ENCODE measurements at places on chromosomes 16 and 17. TPM values are rescaled to one million over a fixed set of nuclear protein-coding genes. Genes with fewer than 3 reads are reported as not detected.

DNA sequence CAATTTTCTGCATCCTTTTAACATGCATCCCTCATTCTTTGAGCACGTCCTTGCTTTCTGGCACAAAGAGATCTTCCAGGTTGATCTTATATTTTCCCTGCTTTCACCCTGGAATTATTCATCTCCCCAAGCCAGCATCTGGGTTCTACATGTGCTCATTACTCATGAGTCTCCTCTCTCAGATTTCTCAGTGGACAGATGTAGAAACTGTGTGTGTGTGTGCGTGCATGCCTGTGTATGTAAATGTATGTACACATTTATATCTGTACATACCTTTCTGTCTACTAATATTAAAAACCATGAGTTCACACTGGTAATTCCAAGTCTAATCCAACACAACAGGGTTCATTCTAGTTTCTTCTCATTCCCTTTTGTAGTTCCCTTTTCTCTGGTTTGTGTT lies 41.9 kb upstream of the NSRP1 start:
- DNase-seq = no peak

DNA sequence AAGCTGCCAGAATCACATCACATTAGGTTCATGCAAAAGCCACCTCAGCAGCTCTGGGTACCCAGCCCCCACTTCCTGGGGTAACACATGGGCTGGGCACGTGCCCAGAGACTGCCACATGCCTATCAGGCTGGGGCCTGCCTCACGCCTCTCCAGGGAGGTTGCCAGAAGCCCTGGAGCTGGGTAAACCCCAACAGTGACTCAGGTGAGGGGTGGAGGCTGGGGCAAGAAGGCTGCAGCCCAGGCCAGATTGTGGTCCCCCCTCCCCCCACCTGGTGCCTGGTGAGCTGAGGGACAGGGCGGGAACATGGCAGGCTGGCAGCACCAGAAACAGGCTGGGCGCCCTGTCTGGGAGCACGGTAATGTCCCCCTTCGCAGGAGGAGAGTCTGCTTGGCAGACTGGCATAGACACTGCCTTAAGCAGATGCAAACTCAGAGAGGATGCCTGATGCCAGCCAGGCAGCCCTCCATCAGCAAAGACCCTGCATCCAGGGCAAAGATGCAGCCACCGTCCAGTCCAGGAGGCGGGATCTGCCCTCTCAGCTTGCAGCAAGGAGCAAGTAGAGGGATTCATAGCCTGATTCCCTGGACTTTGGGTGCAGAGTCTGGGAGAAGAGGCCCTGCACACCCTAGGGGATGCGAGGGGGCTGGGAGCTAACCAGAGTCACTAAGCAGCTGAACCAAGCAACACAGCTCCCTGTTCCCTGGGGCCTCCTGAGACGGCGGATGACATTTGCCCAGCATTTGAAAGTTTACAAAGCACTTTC lies 28.8 kb downstream of the NGFR start:
- peak; percentile 40 for DNase-seq

GRCh38 chr17:64038331-64039105 lies 18.1 kb upstream of the ICAM2 start:
- DNase-seq = no peak

DNA sequence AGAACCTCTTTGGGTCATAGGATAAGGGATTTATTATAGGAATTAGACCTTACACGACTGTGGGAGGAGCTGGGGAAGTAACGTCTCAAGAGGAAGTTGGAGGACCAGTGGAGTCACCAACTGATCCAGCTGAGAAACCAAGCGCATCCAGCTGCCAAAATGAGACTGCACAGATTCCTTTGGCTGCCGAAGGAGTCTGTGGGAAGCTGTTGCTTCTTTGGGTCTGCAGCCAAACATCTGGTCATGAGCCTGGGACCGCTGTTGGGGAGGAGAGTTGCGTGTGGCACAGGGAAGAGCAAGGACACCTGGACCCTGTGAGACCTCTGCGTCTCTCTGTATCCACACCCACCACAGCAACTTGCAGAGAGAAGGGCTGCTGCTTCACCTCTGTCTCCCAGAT lies 2.4 kb upstream of the NACA2 start:
- DNase-seq = no peak

GRCh38 chr17:32451879-32452278 lies 7.6 kb downstream of the PSMD11 start:
- no peak for DNase-seq

GRCh38 chr17:17545031-17545820 lies 46.3 kb downstream of the PEMT start:
- DNase-seq = no peak

DNA sequence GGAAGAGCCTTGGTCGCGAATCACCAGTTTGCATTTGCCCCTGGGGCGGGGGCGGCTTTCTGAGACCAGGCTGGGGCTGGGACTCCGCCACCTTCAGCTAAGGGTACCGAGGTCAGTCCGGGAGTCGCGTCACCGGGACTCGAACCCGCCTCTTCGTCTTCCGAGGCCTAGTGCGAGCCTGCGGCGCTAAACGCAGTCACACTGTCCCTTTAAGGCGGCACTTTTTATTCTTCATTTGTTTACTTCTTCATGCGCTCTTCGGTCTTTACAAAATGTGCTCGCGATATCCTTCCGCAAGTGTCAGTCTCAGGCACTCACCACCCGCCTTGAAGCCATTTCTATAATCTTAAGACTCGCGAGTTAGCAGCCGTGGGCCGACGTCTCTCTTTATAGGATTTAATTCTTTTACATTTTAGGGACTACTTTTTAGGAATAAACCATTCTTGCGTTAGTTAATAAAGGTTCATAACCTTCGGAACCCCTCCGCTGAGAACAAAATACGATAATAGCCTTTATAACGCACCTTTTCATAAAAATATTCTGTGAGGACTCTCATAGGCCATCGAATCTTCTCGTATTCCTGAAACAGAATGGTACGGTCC lies 593 bp upstream of the HEXIM1 start:
- peak; percentile 82 for DNase-seq

DNA sequence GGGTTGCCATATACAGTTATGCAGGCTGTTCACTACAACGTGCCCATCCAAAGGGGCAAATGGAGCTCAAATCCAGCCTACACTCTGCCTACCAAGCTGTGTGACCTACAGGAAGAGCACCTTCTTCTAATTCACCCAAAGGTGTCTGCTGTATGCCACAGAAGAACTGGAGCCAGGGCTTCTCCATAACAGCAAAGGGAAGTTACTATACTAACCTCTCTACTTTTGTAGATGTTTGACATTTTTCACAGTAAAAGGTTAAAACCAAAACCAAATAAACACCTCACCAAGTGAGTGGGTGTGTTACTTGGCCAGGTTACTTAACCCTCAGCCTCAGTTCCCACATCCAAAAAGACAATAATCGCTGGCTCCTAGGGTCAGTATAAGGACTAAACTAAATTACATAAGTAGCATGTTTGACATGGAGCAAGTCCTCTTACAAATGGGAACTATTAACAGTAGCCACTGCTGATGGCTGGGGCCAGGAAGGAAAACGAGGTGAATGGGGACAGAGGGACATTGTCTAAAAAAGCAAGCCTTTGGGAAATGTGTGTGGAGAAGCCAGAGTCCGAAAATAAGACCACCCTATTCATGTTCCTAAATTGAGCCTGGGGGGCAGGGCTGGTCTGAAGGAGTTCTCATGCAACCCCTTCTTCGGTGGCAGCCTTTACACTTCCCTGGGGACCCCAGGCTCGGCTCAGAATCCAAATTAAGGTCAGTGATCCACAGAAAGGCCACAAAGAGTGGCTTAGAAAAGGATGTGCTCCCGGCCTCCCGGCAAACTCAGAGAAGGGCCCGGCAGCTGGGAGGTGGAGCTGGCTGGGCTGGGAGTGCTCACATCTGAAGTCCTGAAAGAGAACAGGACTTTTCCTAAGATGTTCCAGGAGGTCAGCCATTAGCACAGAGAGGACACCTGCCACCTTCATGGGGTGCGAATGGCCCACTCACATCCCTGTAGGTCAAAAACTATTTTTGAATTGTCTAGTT lies 13.5 kb downstream of the CUEDC1 start:
- no peak for DNase-seq

DNA sequence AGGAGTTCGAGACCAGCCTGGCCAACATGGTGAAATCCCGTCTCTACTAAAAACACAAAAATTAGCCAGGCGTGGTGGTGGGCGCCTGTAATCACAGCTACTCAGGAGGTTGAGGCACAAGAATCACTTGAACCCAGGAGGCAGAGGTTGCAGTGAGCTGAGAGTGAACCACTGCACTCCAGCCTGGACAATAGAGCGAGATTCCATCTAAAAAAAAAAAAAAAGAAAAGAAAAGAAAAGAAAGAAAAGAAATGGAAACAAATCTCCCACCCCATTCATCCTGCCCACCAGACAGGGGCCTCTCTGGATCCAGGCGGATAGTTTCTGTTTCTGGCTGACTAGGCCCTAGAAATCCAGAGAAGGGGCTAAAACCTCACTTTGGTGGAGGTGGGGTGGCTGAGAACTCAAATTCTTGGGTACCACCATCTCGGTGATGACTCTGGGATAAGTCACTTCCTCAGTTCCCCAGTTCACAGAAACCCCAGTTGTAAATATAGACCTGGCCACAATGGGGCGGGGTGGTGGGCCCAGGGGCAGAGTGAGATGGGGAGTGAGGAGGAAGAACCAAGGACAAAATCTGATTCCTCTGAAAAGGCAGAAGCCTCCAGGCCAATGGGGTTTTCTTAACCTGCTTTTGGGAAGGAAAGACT lies 22.2 kb downstream of the SOCS1 start:
- DNase-seq = peak; percentile 79

DNA sequence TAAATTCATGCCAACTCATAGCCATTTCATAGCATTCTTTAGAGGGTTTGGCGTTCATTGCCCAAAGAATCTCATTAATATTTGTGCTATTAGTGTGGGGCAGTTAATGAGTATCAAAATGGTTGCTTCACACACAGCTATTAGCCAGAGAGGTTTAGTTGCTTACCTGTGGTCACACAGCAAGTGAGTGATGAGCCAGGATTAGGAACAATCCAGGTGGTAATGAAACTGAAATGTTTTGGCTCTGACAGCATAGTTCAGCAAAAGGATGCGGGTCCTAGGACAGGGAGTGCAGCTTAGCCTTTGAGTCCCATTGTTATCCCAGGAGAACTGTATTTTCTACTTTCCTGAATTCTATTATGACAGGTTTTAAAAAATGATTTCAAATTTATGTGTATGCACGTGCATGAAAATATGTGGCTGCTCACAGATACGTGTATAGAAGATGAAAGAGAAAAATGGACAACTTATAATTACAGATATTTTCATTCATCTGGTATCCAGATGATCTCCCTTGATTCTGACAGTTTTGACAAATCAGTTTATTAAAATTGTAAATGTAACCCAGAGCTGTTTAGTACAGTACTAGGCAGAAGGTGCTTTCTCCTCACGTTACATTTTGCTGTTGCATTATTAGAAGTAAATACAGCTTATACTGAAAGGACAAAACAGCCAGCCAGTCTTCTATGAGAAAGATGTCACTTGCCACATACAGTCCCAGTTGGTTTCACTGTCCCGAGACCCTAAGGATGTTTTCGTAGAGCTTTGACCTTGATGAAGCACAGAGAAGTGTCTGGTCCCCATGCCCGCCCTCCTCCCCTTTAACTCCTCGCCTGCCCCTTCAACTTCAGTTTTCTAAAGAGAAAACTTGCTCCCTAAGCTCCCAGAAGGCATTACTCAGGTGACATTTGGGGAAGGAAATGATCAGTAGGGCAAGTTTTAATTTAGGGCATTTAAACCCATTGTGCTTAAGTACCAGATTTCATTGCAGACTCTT lies 99.8 kb upstream of the TBX2 start:
- DNase-seq = no peak

GRCh38 chr16:85461022-85461813 lies 151.9 kb upstream of the GSE1 start:
- no peak for DNase-seq

GRCh38 chr17:72985882-72986720 lies 106.4 kb downstream of the SLC39A11 start:
- peak; percentile 23 for DNase-seq

Gene DLG4
- 19.4 TPM for total RNA-seq

Gene NPIPA5
- 19.2 TPM for total RNA-seq

Gene CDH13
- not detected for total RNA-seq

Gene IRX3
- total RNA-seq = not detected

Gene SLC38A8
- total RNA-seq = not detected
